ENCODE measurements at places on chromosomes 2 and 18.

- DNase-seq = no peak
Observed at GRCh38 chr18:23416298-23416697, 36.8 kb upstream of the RIOK3 start.

- DNase-seq = peak; percentile 57
Observed at GRCh38 chr18:34729264-34729663, 19.2 kb downstream of the DTNA start.

GRCh38 chr2:171432969-171433762, 624 bp downstream of the METTL8 start:
- peak; percentile 89 for DNase-seq

GRCh38 chr2:171320208-171320621, 113.6 kb downstream of the METTL8 start:
- no peak for DNase-seq

DNA sequence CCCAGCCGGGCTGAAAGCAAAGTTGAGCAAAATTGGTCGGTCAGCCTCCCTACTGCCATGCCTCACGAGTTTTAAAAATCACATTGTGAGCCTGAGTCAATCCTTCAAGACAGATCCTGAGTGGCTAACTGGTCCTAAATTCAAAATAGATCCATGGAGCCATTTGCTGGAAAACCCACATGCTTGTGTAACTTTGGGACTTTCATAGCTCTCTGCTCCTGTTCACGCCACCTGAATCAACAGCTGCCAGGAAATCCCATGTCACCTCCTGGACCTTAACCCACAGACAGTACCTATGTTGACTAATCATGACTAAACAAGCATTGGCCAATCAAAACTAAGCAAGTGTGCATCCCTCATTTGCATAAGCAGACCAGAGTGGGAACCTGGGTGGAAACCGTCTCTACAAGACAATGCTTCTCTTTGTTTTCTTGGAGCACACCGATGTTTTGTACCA, 42.8 kb upstream of the LDLRAD4 start:
- peak; percentile 36 for DNase-seq

DNA sequence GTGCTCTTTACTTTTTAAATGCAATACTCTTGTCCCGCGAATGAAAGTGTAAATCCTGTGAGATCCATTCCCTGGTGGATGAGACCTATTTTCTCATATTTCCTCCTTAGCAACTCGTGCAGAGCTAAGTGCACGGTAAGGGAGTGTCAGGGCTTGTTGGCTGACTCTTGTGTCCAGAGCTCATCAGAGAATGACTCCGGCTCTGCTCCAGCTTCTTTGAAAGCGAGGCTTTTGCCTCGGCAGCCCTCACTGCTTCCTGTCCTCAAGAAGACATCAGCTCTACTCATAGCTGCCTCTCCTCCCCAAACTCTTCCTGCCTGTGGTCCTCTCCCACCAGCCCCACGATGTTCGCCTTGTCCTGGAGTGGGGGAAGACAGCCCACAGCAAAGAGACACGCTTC, 70.7 kb downstream of the LIPG start:
- peak; percentile 64 for DNase-seq

GRCh38 chr2:26932974-26933373, 37.5 kb upstream of the MAPRE3 start:
- no peak for DNase-seq

DNA sequence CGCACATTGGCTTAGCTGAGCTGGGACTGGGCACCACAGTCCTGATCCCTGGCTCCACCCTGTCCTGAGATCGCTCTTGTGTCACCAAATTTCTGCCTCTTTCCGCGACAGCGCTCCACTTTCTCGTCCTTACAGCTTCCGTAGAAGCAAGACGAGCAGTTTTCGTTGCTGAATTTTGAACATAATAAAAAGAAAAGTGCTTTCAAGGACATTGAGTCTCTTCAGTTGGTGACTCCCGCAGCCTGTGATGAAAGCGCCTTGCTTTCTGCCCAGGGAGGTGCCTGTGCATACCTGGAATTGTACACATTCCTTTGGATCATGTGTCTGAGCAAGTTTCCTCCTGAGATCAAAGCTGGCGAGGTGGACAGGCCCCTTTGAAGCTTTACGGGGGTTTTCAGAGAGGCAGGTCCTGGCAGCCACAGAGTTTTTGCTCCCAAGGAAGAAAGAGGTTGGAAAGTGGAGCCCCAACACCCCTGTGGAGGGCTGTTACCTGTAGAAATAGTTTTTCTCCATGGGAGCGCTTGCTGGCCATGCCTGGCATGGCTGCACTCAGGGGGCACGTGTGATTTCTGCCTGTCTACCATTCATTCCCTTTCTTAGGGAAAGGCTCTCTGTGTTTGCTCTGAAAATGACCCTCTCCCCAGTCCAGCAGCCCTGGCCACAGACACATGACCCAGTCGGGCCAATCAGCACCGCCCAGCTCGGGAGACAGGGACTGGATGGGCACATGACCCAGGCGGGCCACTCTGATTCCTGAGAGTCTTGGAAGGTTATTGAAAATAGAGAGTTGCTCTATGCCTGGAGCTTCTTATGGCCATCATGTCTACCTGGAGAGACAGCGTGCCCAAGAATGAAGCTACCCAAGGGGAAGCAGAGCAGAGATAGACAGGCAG, 115.6 kb upstream of the OTOS start:
- no peak for DNase-seq

DNA sequence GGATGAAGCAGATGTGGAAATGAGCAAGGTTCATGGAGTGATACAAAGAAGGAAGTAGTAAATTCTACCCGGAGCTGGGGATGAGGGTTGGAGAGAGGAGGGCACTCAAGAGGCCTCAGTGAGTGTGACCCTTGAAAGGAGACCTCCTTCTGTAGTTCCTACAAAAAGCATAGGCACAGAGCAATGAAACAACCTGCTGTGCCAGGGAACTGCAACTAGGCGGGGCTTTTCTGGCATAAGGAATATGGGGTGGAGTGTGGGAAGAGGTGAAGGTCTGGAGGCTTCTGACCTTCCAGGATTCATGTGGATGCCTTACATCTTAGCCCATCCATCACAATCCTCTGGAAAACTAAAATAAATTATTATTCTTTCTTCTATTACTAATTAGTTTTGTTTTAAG, 25.5 kb upstream of the PGAP1 start:
- no peak for DNase-seq

DNA sequence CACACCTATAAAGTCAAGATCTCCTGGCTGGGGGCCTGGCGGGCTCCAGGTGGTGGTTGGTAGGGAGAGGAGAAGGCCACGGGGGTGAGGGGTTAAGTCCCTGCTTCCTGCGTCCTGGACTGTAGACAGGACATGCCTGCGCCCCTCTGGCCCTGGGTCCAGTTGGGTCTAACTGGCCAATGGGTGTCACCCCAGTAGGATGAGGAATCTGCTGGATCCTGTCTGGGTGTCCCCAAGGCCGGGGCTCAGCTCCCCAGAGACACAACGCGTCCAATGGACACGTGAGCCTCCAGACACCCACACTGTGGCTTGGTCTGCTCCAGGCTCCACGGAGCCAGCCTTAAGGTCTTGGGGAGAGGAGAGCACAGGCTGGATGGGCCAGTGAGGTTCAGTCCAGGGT, 19.6 kb downstream of the AQP12A start:
- no peak for DNase-seq

GRCh38 chr2:197256547-197257170, 53.9 kb downstream of the ANKRD44 start:
- no peak for DNase-seq

DNA sequence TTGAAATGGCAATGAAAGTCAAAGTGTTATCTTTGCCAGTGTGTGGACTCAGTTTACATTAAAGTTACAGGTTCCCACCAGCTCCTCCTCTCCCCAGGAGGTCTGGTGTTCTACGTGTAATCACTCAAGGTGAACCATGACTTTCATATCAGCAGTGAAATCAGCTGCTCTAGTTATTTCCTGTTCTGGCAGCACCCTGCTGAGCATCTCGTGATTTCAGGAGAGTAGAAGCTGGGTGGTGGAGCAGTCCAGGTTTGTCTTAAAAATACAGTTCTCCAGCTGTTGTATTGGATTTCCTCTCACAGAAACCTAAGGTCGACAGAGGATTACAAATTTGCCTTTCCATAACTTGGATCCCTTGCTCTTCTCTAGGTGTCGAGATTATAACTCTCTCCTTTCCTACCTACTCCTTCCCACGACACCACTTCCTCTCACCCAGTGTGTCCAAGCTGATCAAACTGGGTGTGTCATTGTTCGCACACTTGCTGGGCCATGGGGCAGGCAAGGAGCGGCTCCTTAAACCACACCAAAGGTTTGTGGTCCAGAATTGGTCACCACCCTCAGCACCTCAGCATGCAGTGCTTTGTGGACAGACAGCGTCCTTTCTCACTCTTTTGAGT, 13.0 kb upstream of the ARHGAP25 start:
- DNase-seq = no peak

DNA sequence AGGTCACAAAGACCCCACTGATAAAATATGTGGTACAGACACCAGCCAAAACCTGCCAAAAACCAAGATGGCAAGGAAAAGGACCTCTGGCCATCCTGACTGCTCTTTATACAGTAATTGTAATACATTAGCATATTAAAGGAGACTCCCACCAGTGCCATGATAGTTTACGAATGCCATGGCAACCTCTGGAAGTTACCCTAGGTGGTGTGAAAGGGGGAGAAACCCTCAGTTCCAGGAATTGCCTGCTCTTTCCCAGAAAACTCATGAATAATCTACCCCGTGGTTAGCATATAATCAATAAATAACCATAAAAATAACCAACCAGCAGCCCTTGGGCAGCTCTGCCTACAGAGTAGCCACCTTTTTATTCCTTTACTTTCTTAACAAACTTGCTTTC, 129.8 kb upstream of the EPB41L3 start:
- DNase-seq = no peak

- no peak for DNase-seq
Observed at GRCh38 chr2:19857806-19858205, 44.0 kb downstream of the TTC32 start.

GRCh38 chr2:70354264-70354949, 52.5 kb upstream of the FAM136A start:
- no peak for DNase-seq

DNA sequence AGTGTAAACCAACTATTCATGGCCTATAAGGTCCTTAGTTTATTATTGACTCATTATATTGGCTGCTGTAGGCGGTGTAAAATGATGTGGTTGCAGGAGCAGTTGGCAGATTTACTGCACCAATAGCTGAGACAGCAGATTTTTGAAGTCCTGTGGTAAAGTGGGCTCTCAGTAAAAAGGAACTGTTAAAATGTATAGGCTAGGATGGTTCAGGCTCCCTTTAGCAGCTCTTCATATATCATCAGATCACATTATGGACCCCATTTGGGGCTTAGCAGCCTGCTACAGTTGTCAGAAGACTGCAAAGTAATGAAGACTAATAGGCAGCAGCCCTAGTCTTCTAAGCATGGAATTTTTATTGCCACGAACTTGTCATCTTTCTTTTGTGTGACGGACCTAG, 27.8 kb downstream of the MTX2 start:
- no peak for DNase-seq

DNA sequence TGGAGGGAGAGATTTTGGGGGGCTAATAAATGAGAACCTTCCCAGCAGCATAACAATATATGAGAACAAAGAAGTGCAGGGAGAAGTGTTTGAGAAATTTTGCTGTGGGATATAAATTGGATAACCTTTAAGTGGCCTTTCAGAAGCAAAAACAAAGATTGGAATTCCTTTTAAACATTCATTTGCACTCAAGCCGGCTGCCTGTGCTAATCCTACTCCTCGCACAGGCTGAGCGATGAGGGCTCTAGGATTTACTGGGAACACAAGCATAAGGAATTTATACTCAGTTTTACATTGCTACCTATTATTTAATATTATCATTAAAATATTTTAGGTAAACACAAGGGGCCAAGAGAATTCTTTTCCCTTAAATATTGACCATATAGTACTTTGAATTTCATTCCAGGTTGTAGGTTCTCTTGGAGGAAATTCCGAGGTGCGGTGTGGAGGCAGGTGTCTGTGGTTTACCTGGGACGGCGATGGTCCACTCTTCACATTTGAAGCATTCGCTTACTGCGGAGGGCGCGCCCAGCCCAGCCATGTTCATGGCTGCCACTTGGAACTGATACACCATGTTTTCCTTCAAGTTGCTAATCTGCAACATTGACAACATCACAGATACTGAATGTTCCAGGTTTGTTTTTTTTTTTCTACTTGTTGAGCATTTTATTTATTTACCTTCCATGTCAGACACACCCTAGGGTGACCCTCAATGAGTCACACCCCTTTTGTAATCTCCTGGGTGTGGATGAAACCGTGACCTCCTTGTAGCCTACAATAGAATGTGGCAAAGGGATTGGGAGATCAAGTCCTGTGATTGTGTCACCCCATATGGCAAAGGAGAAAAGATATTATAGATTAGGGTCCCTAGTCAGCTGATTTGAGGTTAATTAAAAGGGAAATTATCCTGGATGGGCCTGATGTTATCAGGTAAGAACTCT, 100.1 kb downstream of the MYOM1 start:
- DNase-seq = peak; percentile 76

GRCh38 chr2:227713291-227713690, 4.5 kb downstream of the SLC19A3 start:
- DNase-seq = no peak

DNA sequence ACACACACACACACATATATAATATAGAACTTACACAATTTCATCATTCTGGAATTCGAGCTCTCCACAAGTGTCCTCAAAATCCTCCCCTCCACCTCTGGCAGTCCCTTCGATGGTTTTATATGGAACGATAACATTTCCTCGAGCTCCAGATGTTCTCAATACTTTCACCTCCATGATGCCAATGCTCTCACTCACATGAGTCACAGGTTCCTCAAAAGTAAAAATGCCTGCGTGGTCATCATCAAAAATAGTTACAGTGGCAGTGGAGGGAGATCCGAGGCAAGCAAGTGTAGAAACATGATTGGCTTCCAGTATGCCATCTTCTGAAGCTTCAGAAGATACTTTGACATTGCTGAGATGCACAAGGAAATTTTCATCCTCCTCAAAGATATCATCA, 23.5 kb downstream of the SLC8A1 start:
- no peak for DNase-seq

DNA sequence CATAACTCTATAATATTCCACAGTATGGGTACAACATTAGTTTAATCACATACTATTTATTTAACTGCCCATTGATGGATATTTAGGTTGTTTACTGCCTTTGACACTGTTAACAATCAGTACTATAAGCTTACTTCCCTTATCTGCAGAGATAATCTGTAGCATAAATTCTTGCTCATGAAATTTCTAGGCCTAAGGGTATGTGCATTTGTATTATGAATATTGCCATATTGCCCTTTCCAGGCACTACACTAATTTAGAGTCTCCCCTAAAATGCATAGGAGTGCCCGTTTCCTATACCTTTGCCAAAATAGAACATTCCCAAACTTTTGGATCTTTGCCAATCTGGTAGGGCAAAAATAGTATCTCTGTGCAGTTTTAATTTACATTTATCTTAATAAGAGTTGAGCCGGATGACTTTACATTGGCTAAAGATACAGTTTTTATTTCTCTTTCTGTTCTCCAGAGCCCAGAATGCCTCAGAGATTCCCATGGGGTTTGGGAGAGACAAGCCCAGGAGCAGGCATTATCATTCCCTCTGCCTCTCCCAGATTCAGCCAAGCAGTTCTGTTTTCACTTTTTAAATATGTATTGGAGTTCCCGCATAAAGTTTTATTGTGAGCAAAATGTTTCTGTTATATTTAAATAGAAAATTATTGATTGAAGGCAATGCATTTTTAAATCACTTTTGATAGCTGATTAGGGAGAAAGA, 102.8 kb downstream of the CAPN13 start:
- no peak for DNase-seq

GRCh38 chr2:72104821-72105588, 42.7 kb downstream of the CYP26B1 start:
- peak; percentile 68 for DNase-seq
